Stimulated activated CD8-positive, alpha-beta memory T cell treated with anti-CD3 and anti-CD28 coated beads, Interleukin-4, amount 100 ng/mL, for 48 hours (primary cell): ENCODE measurements at places on chromosomes 7 and 10.
A peak's percentile ranks its signal among the peaks of the same experiment; 100 is the strongest.

- peak; percentile 55 for DNase-seq
Measured at GRCh38 chr10:68348265-68348741, 15.6 kb upstream of the PBLD start.

- DNase-seq: no peak
Measured at GRCh38 chr7:108347616-108348015, 108.6 kb downstream of the NRCAM start.

DNA sequence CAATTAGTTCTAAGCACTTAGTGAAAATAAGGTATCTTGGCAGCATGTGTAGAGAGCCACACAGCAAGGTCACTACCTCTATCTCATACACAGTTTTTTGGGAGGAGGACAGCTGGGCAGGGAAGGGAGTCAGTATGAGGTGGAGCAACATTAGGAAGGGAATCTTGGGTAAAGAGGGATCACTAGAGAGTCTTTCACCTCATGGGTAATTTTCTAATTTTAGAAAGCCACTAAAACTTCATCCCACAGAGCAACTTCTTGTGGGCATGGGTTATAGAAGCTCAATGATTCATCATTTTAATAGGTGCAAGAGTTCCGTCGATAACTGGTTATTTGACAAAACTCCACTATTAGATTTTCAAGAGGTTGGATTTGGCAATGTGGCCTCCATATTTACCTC is 2.5 kb downstream of the NRAP start:
- no peak for DNase-seq

DNA sequence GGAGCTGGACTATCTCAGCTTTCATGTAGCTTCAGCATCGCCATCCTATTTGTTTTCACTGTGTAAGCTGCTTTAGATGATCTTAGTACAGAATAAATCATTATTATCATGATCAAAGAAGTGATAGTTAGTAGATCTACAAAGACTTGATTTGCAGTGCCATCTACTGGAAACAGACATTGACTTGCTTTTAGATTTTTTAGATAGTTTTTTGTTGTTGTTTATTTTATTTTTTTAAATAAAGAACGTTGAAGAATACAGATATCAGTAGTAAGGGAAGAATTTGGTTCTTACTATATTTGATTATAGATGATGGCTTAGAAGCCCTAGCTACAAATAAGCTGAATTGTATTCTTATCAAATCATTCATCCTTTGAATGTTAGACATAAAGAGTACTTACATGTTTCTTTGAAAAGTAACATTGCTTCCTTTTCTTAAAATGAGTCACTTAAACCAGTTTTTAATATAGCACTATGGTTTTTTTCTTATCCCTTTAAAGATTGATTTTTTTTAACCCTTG is 6.3 kb upstream of the SFMBT2 start:
- DNase-seq: no peak

GRCh38 chr10:131825150-131825848 is 75.5 kb upstream of the PPP2R2D start:
- DNase-seq: no peak

DNA sequence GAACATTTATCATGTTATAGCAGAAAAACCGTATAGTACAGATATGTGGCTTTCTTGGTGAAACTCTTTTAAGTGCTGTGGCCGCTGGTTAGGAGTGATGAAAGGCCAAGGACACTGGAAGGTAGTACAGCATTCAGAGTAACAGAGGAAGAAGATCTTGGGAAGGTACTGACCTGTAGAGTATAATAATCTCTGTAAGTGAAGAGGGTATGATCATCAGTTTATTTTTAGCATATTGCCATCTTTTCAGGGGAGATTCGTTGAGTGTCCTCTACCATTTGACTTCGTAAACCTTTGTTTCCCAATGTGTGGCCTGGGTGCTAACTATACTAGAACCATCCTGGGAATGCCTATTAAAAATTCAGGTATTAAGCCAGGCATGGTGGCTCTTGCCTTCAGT is 44.6 kb downstream of the WAC start:
- DNase-seq: no peak

GRCh38 chr7:125681508-125681907 is 751.9 kb upstream of the POT1 start:
- no peak for DNase-seq

- DNase-seq: no peak
Measured at GRCh38 chr10:102208311-102209035, 17.6 kb upstream of the ELOVL3 start.

DNA sequence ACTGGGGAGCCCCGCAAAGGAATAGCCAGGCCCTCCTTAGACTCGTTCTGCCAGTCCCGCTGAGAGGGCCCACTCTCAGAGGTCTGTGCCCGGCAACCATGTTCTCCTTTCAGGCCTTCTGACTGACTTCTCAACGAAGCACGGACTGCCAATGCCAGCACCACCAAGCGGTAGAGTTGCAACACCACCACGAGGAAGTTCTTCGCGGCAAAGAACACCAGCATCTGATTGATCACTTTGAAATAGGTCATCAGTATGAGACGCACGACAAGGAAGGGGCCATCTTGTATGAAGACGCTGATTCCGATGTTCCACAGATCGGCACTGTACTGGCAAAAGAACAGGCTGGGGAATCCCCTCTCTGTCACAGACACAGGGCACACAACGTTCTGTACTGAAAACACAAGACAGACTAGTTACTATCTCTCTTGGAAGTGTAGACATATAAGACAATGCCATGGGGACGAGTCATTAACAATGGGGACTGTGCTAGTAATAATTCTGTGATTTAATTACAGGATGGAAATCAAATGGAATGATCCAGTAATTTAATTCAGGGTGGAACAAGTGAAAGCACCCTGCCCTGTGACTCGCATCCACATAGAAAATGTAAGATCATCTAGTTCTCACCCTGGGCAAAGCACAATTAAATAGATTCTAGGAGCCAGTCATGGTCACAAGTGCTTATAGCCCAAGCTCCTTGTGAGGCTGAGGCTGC is 42.7 kb downstream of the TMEM26 start:
- DNase-seq: no peak

- DNase-seq: peak; percentile 50
Measured at GRCh38 chr7:5450549-5451327, 27.1 kb upstream of the TNRC18 start.

- no peak for DNase-seq
Measured at GRCh38 chr7:70554646-70555045, 577.3 kb upstream of the GALNT17 start.

DNA sequence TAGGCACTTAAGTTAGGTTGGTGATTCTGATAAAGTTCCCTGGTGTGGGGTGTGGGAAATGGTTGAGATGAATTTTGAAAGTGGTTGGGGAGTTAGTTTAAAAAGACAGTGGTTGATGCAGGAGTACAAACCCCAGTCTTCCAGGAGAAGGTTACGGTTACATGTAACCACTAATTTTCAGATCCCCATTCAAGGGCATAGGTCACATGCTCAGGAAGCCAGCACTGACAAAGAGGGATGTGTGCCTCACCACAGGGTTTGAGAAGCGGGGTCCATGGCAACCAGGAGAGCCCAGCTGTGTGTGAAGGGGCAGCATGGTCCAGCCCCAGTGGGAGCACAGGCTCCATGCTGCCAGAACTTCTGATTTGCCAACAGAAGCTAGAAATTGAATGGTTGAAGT is 144.2 kb downstream of the MDFIC start:
- DNase-seq: no peak

DNA sequence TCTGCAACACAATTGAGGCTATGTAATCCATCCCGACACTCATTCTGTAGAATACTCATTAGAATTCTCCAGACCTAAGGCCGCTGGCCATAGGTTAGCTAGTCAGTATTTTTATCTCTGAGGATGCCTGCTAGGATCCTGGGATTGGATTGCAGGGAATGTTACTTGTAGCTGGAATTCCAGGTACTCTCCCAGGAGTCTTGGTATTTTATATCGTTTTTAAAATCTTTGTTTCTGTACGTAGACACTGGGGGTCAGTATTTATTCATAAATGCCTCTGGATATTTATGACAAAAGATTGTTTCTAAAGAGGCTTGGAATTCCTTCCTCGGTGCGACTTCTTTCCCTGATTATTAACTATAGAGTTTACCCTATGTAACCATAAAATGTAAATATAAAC is 40.1 kb downstream of the BPGM start:
- no peak for DNase-seq

DNA sequence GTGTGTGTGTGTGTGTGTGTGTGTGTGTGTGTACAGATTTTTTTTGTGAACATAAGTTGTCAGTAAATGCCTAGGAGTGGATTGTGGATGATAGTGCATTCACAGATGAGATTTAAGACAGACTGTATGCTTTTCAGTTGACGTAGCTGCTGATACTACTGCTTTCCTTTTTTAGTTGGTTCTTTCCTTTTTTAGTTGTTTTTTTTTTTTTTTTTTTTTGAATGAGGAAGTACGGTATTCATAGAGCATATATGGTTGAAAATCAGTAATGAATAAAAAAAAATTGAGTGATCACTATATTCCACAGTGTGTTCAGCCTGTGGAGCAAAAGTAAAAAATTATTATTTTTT is 80.5 kb downstream of the RBM33 start:
- DNase-seq: no peak

- no peak for DNase-seq
Measured at GRCh38 chr7:2381881-2382509, 21.4 kb upstream of the CHST12 start.

GRCh38 chr10:78663721-78664120 is 405.0 kb upstream of the ZMIZ1 start:
- DNase-seq: no peak

DNA sequence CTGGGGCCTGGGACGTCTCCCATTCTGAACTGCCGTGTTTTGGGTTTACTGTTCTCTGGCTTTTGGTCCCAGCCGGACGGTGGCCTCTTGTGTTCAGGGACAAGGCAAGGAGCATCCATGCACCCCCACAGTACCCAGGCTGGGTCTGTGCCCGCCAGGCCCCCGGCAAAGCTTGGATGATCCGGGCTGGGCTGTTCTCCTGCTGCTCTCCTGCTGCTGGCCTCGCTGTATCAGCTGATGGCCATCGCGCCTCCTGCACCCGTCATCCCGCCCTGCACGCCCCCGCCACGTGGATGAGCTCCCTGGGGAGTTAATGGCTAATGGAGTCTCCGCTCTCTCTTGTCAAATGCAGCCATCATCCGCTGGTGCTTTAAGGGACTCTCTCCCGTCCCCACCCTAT is 14.9 kb upstream of the PSMG3 start:
- no peak for DNase-seq

GRCh38 chr10:63712717-63713115 is 191.5 kb downstream of the REEP3 start:
- no peak for DNase-seq

DNA sequence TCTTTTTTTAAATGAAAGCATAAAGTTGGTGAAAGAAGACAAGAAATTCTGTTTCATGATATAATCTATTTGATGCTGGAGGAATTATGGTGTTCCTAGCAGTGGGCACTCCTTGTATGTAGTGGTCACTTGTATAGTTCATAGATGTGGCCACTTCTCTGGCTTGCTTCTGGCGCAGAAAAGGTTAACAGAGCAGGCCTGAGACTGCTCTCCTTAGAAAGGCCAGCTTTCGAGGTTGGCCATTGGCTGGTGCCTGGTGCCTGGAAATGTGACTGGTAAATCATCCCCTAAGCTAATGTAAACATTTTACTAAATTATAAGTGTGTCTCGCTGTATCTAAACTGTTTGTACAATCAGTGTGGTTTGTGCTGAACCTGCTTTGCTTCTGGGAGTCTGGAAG is 276.1 kb downstream of the PHTF2 start:
- no peak for DNase-seq

DNA sequence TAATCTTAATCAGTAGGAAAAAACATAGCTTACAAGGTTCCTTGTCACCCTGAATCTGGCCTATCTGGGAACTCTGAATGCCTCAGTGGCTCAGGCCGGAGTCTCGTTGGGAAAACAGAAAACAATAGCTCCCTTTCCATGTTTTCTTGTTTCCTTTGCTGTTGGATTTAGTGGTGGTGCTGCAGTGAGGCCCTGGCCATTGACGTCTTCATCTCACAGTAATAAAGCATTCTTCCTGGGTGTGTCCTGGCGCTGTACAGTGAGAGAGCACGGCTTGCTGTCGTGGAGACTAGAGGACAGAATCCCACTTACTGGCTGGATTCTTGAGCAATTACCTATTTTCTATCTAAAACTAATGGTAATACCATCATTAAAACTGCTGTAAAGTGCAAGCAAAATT is 1.3 kb upstream of the SPOCK2 start:
- DNase-seq: no peak

DNA sequence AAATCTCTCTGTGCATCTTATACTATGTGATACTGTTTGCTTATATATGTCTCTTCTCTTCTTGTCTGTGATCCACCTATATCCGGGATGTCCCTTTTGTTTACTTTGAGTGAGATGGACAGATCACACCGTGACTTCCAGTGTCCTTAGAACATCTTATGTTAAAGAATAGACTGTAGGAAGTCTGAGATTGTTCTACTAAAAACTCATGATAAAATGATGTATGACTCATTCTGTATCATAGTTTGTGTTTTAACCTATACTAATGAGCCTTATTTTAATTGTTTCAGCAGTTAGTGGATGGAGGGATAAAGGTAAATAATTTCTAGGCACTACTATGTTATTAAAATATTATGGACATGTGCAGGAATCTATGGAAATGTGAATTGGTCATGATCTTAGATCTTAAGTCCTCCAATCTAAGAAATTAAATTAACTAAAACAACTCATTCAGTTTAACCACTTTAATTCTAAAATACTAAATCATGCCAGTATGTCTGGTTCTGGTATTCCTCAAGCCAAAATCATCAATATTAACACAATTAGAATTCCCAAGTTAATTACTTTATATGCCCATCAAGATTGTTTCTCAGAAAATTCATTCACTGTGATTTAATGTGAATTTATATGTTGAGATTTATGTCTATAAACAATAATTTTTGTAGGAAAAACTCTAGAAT is 32.0 kb downstream of the ITGB8 start:
- no peak for DNase-seq

DNA sequence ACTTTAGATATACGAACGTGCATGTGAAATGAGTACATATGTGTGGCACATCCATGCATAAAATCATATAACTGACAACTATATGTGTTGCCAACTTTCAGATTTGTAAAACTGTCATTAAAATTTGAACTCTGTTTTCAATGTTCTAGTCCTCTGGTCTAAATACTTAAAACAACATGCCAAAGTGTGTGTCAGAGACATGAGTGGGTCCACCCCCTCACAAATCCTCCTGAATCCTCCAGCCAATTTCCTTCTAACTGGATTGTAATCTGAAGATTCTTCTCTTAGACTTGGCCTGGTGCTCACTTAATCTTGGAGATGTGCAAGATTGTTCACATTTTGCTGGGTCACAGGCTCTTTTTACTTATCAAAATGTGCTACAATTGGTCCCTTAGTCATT is 184.1 kb downstream of the RELN start:
- no peak for DNase-seq

GRCh38 chr10:113027574-113028455 is 77.8 kb downstream of the TCF7L2 start:
- no peak for DNase-seq

DNA sequence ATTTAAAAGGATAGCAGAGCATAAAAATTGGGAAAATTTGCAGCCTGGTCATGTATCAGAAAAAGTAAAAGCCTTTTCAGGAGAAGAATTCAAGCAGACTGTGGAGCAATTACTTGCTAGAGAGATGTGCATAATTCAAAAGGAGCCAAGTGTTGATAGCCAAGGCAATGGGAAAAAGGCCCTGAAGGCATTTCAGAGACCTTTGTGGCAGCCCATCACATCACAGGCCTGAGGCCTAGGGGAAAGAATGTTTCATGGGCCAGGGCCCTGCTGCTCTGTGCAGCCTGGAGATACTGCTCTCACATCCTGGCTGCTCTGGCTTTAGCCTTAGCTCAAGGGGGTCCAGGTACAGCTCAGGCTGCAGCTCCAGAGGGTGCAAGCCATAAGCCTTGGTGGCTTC is 152.9 kb downstream of the MAGI2 start:
- no peak for DNase-seq
